Hematopoietic multipotent progenitor cell treated with erythropoietin and hydrocortisone succinate and interleukin-3 and kit ligand, for 15 days (in vitro differentiated cells): ENCODE measurements at places on chromosomes 4 and X.
A peak's percentile ranks its signal among the peaks of the same experiment; 100 is the strongest.

- DNase-seq = no peak
Observed at GRCh38 chrX:83829874-83830273, 31.1 kb upstream of the CYLC1 start.

GRCh38 chr4:38177641-38178391, 217.6 kb downstream of the PTTG2 start:
- peak; percentile 83 for DNase-seq

DNA sequence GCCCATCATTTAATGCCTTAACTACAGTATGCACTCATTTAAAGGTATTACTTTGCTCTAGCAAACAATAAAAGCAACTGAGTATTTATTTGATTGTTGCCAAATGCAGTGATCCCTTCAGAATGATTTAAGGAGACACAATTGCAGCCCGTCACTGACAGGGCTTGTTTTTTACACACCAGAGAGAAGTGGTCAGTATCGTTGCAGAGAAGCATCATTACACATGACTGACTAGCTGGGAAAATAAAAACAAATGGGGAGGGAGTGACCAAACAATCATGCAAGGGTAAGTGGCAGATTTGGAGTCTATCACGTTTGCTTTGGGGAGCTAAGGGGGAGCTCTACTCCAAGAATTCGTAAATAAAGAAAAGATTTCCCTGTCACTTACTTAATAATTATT, 1685.3 kb upstream of the TENM3 start:
- no peak for DNase-seq

GRCh38 chrX:31271615-31272471, 200.0 kb upstream of the FTHL17 start:
- no peak for DNase-seq

DNA sequence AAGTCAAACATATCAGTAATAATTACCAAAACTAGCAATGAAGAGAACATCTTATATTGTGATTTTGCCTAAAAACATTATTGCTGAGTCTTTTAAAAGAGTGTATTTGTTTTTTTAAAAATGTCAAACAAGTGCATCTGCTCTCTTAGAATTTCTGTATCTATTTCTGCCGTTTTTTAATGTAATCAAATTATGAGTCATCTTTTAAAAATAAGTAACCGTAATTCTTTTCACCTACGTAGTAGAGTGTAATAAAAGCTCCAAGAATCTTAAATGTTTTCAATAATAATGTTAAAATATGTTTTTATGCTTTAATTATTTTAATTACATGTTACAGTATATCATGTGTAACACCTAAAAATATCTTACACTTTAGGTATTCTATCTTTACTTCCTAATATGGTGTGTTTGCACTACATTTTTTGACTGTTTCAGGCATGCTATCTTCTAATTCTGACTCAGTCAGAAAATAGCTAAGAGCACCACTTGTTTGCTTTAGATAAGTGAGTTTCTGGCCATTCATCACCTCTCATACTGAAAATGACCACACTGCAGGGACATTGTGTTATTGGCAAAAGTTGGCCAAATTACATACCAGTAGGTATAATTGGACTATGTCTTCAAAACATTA, 368.5 kb downstream of the PCDH7 start:
- no peak for DNase-seq

GRCh38 chr4:166816890-166817289, 417.4 kb downstream of the SPOCK3 start:
- DNase-seq = no peak

- no peak for DNase-seq
Observed at GRCh38 chr4:2254665-2255500, 7.0 kb downstream of the MXD4 start.

DNA sequence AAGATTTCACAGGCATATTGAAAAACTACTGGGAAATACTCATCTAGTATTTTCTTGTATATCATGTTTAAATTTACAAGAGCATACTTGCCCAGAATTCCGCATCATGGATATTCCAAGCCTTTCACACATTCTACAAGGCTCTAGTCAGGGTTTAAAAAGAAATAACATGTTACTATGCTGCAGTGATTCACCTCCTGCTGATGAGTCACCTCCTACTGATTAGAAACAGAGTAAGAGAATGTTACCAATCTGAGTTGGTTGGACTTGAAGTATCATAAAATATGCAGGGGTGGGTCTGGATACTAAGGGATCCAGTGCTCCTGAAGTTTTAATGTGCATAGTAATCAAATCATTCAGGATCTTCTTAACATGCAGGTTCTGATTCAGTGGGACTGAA, 192.0 kb upstream of the ANK2 start:
- DNase-seq = no peak

DNA sequence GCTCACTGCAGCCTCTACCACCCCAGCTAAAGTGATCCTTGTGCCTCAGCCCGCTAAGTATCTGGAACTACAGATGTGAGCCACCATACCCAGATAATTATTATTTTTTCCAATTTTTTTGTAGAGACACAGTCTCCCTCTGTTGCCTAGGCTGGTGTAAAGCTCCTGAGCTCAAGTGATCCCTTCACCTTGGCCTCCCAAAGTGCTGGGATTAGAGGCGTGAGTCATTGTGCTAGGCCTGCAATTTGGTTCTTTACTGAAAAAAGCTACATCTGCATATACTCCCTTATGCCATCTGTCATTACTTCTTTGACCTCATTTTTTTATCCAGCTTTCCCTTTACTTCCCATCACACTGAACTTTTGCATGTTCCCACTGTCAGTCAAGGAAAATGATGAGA, 2012.4 kb upstream of the IGFBP7 start:
- no peak for DNase-seq

DNA sequence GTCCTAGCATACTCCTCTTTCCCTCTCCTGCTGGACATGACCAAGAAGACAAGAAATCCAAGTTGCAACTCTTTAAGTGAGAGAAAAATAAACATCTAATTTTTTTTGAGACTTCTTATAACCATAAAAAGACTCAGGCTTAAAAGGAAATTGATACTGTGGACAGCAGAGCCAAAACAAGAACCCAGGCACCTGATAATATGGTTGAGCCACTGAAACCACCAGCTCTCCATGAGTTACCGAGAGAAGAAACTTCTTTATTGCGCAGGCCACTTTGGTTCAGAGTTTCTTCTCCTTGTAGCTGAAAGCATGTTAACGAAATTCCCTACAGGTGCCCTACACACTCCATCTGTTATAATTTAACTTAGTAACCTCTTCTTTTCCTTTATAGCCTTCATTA, 11.3 kb upstream of the SPCS3 start:
- DNase-seq = no peak

DNA sequence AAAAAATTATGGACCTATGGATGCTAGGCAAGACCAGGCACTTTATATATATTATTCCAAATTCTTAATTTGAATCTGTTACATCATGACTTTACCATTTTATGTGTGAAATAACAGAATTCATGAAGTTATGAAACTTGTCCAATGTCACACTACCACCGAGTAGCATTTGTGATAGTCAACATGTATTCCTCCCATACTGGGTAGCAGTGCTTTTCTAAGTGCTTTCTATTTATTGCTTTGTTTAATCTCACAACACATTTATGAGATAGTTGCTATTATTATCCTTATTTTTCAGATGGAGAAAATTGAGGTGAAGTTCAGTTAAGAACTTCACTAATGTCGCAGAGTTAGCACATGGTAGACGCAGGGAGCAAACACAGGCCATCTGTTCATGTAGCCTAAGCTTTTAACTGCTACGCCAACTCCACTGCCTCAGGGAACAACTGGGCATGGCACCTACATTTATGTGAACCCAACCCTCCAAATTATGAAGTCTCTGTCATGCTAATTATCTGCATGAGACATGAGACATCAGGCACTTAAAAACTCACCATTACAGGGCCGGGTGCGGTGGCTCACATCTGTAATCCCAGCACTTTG, 20.8 kb downstream of the GUCY1A1 start:
- DNase-seq = no peak

- DNase-seq = no peak
Observed at GRCh38 chrX:636981-637659, 6.5 kb downstream of the SHOX start.

GRCh38 chr4:11081006-11081405, 347.7 kb downstream of the HS3ST1 start:
- DNase-seq = no peak

DNA sequence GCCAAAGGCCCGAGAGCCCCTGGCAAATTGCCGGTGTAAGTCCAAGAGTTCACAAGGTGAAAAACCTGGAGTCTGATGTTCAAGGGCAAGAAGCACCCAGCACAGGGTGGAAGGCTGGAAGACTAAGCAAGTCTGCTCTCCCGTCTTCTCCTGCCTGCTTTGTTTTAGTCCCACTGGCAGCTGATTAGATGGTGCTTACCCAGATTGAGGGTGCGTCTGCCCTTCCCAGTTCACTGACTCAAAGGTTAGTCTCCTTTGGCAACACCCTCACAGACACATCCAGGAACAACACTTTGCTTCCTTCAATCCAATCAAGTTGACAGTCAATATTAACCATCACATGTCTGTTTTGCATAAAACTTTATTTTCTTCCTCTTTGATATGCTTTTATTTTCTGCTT, 157.4 kb downstream of the HS3ST1 start:
- DNase-seq = no peak

DNA sequence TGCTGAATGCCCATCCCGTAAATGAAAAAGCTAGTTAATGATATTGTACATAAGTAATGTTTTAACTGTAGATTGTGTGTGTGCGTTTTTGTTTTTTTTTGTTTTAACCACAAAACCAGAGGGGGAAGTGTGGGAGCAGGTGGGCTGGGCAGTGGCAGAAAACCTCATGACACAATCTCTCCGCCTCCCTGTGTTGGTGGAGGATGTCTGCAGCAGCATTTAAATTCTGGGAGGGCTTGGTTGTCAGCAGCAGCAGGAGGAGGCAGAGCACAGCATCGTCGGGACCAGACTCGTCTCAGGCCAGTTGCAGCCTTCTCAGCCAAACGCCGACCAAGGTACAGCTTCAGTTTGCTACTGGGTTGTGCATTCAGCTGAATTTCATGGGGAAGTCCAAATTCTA, at the start of gene SPP1:
TSS of gene SPP1 (plus strand) at position 249 of the 400 bp plus-strand sequence. CDS start 1,182 bp downstream, outside the sequence.
- DNase-seq = no peak

DNA sequence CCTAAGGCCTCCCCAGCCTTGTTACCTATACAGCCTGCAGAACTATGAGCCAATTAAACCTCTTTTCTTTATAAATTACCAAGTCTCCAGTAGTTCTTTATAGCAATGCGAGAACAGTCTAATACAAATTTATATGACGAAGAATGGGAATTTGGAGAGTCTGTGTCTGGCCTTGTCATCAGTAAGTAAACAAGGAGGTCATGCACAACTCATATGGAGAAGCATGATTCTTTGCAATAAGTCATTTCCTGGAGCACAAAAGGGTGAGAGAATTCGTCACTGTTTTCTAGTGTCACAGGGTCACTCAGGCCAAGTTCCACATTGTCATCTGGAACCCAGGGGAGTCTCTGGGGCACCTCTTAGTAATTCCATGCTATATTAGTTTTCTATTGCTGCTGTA, 49.0 kb upstream of the HS6ST2 start:
- no peak for DNase-seq

DNA sequence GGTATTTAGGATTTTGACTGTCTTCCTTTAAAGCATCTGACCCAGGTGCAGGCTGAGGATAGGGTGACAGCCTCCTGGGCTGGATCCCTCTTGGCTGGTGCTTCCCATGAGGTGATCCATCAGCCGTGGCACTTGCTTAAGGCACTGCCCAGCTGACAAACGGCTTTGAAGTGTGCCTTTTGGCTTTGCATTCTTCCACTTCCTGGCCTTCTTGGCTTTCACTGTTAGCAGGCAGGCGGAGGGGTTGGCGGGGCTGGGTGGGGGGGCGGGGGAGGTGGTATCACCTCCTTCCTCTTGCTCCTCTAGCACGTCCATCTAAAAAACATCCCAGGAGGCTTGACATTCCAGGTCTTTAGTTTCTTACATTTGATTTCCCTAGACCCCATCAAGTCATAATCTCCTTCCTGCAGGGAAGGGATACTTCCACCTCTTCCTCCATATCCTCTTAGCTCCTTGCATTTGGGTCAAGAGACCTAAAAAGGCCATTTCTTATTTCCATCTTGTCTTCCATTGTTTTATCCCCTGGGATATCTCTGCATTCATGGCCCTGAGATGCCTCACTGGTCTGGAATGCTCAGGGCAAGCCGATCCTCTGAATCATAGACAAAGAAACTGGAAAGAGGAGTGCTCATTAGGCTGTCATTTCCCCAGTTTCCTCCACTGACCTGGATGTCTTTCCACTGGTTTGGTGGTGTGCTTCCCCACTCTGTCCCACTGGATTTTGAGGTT, 11.3 kb upstream of the APLN start:
- DNase-seq = no peak
